ENCODE measurements at places on chromosomes 11 and 22. TPM values are rescaled to one million over a fixed set of nuclear protein-coding genes. Genes with fewer than 3 reads are reported as not detected.
A peak's percentile ranks its signal among the peaks of the same experiment; 100 is the strongest.

BCR gene
- 57.2 TPM for total RNA-seq

NNMT gene
- total RNA-seq: 162 TPM

MIOX gene
- total RNA-seq: not detected

DNA sequence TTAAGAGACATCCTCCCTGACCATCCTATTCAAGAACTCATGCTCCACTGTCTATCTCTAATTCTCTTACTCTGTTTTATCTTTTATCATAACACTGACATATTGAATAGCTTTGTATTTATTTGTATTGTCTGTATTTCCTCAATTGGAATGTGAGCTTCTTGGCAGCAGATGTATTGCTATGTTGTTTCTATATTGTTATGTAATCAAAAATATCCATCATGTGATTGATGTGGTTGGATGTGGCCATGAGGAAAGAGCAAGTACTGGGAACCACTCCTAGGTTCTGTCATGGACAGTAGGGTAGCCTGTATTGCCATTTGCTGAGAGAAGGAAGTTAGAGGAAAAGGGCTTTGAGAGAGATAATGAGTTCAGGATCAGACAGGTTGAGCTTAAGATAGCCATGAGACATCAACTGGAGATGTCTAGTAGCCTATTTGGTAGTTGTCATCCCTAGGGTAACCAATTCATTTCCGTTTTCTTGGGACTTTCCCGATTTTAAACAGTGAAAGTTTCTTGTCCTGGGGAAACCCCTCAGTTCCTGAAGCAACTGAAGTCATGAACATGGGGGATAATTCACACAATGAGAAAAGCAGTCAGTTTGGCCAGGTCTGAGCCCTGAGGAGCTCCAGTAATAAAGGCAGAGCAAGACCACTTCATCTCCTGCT lies 404.5 kb downstream of the INSC start:
- no peaks in the 10 kb centered on the region for H3K4me1 ChIP-seq
- no peaks in the 10 kb centered on the region for H3K36me3 ChIP-seq
- no peaks in the 10 kb centered on the region for H3K27me3 ChIP-seq
- H3K27ac ChIP-seq: no peak overlapping the region
- no peak overlapping the region for H3K4me3 ChIP-seq

DNA sequence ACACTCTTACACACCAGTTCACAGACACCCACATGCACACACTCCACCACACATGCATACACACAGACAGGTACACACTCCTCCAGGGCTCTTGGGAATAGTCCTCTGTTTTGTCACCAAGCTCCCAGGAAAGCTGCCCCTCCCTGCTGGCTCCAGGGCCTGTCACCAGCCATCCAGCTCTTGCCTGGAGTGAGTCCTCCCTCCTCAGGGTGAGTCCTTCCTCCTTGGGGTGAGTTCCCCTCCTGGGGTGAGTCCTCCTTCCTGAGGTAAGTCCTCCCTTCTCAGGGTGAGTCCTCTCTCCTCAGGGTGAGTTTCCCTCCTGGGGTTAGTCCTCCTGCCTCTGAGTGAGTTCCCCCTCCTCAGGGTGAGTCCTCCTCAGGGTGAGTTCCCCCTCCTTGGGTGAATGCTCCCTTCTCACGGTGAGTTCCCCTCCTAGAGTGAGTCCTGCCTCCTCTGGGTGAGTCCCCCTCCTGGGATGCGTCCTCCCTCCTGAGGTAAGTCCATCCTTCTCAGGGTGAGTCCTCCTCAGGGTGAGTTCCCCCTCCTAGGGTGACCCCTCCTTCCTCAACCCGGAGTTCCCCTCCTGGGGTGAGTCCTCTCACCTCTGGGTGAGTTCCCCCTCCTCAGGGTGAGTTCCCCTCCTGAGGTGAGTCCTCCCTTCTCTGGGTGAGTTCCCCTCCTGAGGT lies 100.6 kb upstream of the FGF3 start:
- peaks cover 15% of the 10 kb centered on the region for H3K27me3 ChIP-seq
- peak; percentile 11 for DNase-seq
- peaks cover 26% of the 10 kb centered on the region for H3K4me1 ChIP-seq
- no peaks in the 10 kb centered on the region for H3K36me3 ChIP-seq
- H3K4me3 ChIP-seq: no peak overlapping the region

GRCh38 chr11:102384419-102385079 lies 37.5 kb downstream of the BIRC2 start:
- H3K27ac ChIP-seq: peak overlapping the region; percentile 15
- no peaks in the 10 kb centered on the region for H3K27me3 ChIP-seq
- no peak for DNase-seq
- peaks cover 14% of the 10 kb centered on the region for H3K4me1 ChIP-seq
